ENCODE measurements at places on chromosomes 3 and 15.

DNA sequence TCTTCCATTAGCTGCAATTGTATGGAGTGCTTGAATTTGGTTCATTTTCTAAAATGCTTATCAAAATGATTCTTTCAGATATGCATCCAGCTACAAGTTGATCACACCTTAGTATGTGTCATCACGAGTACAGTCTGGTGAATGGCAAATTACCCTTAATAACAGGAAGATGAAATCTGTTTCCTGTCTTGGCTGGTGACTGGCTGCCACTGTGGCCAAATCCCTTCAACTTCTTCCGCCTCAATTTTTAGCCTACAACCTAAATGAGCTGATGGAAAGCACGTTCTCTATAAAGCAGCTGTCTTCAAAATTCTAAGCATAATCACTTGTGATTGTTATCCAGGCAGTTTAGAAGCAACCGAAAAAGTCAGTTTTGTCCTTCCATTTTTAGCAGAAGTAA, 387.1 kb upstream of the NECTIN3 start:
- no peak for DNase-seq

DNA sequence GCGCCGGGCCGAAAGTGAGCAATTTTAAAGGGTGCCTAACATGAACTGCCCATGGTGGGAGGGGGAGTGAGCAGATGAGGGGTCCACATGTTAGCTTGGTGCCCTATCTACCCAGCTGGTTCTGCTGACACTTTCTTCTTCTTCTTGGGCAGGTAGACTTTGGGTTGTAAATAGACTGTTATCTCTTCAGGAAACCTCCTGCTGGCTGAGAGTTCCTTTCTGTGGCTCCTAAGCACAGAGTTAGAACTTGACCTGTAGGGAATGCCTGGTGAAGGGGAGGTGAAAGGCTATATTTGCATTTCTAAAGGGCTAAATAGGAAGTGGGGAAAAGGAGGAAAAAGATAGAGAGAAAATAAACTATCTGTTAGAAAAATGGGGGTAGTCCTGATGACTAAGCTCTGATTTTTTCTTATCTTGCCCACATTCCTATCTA, 521.4 kb upstream of the TGFBR2 start:
- DNase-seq, result no peak

- no peak for DNase-seq
These were observed 90.1 kb downstream of the PCSK6 start for GRCh38 chr15:101399431-101399830.

GRCh38 chr3:19229086-19229485, 80.8 kb downstream of the KCNH8 start:
- DNase-seq, result no peak

DNA sequence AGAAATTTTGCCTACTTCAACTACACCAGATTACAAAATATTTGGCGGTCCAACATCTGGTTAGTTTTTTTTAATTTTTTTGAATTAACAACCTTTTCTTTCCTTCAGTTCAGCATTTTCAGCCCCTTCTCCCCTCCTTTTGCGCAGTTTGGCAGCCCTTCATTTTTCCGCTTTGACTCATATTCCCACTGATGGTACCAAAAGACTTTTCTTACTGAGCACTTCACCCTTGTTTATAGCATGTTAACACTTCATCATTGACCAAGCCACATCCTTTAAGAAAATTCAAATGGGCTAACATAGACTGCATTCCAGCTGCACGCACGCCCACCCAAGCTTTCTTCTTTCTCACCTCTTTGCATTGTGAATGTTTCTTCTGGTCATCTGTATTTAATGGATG, 49.7 kb downstream of the SEMA6D start:
- DNase-seq, result no peak

GRCh38 chr15:97234851-97235610, 725.5 kb upstream of the ARRDC4 start:
- peak; percentile 11 for DNase-seq

GRCh38 chr3:103406320-103406850, 971.6 kb downstream of the ZPLD1 start:
- DNase-seq, result no peak

GRCh38 chr3:39086144-39086543, 21.3 kb downstream of the GORASP1 start:
- DNase-seq, result no peak

DNA sequence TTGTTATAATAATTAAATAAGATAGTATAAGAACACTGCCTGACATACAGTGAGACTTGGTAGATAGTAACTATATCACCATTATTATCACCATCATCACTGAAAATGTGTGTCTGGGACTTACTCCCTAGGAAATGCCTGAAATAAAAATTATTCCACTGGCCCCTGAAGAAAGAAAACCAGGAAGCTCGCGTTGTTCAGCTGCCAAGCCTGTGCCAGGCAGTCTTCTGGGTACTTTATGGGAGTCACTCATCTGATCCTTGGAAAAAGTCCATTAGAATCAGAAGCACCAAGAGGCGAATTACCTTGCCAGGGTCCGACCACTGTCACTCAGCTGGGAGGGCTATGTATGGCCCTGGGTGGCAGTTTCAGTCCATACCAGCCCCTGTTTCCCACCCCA, 220.3 kb upstream of the TPM1 start:
- no peak for DNase-seq

DNA sequence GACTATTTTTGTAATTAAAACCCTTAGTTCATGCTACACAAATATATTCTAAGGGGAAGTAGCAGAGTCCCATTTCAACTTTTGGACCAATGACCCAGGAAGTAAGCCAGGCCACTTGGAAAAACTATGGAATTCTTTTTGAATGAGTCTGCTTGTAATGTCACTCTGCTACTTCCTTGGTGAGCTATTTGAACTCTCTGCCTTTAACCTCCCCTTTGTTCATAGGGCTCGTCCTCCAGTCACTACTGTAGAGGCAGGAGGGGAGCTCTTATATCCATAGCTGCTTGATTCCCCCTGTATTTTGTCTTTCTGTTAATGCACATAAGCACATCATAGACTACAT, 119.6 kb downstream of the UACA start:
- DNase-seq, result no peak

- no peak for DNase-seq
These were observed 59.7 kb upstream of the FURIN start for GRCh38 chr15:90808517-90809235.

GRCh38 chr3:142568393-142569017, 10.0 kb downstream of the ATR start:
- DNase-seq, result no peak

GRCh38 chr15:74788683-74789151, 6.8 kb downstream of the CSK start:
- DNase-seq, result no peak

Measured in GM12891 (cell line).